ENCODE measurements at places on chromosomes 2 and 18.
A peak's percentile ranks its signal among the peaks of the same experiment; 100 is the strongest.

- no peak for DNase-seq
These were observed 148.9 kb upstream of the CCDC195 start for GRCh38 chr2:224865016-224865415.

DNA sequence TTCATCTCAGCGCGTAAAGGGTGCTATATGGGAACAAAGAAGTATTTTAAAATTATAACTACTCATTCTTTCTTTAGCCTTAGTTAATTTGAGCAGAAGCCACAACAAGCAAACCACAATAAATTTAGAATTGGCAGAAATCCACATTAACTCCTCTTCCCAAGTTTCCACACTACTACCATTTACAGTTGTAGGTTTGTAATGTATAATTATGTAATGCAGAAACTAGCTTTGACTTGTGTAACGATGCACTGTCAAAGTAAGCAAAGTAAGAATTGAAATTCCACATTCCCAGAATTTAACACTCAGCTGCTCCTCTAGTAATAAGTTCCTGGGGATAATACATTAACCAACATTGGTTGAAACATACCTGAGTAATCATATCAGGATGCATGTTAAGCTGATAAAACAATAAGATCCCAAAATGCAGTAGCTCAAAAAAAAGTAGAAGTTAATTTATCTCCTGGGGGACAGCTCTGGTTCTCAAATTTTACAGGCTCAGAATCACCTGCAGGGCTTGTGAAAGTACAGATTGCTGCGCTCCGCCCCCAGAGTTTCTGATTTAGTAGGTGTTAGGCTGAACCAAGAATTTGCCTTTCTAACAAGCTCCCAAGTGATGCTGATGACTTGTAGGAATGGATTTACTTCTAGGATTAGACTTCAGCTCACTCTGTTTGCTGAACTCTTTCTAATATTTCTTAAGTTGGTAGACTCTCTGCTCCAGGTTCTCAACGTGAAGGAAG is 9.9 kb downstream of the GRP start:
- no peak for DNase-seq

DNA sequence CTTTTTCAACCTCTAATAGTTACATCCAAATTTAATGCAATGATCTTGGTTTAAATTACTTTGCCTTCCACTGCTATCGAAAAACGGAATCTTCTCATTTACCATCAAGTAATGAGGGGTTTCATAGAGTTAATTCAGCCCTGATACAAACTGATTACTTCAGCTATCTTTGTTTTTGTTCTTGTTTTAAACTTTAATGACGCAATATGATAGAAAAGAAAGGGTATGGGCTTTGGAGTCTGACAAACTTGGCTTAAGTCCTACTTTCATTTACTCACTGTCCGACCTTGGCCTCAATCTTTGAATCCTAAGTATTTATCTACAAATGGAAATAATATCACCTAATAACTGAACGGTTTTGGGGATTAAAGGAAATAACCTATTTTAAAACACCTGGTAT is 16.1 kb downstream of the ADAM17 start:
- peak; percentile 88 for DNase-seq

DNA sequence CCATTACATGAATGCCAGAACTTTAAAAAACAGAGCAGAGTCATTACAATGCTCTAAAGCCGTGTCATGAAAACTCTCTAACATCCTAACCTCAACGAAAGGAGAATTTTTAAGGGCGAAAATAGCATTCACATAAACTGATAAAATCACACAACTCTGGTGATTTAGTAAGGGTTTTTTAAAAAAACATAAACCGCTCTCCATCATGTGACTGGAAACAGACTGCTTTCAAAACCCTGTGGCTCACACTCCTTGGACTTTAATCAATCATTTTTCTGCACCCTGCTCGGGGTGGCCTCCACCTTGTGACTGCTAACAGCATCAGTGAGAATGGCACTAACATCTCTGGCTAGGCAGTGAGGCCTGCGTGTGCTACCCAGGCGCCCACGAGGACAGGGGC is 12.1 kb downstream of the DOCK10 start:
- DNase-seq = no peak

DNA sequence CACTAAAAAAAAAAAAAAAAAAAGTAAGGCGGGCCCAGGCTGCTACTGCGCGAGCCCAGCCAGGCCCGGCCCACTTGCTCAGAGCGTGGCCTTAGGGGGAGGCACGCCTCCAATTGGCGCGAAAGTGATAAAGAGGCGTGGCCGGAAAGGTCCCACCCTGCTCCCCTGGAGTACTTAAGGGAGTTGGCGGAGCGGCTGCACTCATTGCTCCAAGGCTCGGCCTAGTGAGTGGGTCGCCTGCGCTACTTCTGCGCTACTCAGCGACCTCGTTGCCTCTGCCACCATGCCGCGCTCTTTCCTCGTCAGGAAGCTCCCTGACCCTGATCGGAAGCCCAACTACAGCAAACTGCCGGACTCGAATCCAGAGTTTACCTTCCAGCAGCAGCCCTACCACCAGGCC is 36.9 kb downstream of the UNC80 start:
- no peak for DNase-seq

DNA sequence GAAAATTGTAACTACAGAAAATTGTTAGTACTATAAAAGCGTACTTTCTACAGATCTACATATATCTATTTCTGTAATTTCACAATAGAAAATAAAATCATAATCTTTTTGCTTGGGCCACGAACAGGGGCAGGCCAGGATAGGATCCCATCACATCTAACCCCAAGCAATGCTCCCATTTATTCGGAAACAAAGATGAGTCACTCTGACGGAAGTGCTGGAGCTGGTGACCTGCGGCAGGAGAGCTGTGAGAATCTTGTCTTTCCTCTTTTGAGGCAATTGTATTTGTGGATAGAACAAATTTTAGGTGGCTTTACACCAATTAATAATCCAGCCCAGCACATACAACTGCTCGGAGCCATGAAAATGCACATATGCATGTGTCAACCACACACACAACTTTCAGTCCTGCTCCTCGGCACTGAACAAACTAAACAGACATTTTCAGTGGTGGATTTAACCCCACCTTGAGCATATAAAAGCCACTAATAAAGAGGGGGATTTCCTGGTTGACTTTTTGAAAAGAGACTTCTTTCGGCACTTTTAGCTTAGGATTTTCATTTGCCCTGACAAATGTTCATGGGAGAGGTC is 22.3 kb upstream of the INSIG2 start:
- no peak for DNase-seq

- no peak for DNase-seq
These were observed 191.2 kb downstream of the IRS1 start for GRCh38 chr2:226608451-226608850.

DNA sequence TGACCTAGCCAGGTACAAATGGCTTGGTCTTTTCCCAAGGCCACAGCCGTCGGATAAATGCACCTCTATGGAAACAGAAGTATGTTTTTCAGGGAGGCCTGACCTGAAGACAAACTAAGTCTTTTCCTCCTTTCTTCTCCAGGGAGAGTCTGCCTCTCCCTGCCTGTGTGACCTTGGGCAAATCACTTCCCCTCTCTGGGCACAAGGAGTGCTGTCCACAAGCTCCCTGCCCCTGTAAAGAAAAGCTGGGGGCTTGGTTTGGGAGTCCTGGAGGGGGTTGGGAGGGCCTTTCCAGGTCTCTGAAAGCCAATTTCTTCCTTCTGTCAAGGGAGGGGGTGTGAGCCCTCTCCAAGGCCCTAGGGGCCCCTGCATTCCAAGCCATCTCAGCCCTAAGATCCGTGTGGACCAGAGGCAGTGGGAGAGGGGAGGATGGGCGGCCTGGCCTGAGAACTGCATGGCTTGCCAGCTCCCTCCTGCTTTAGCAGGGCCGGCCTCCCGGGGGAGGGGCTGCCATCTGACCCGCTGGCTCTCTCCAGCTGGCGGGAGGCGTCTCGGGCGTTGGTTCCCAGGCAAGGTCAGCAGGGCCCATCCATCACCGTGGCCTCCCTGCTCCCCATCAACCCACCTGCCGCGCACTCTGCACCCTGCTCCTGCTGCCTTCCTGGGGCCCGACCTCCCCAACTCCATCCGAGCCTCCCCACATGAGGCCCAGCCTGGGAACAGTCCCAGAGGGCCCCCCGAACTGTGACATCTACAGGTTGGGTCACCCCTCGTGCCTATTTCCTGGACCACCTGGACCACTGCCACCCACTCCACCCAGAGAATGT is 61.4 kb downstream of the SMAD7 start:
- DNase-seq = peak; percentile 38

DNA sequence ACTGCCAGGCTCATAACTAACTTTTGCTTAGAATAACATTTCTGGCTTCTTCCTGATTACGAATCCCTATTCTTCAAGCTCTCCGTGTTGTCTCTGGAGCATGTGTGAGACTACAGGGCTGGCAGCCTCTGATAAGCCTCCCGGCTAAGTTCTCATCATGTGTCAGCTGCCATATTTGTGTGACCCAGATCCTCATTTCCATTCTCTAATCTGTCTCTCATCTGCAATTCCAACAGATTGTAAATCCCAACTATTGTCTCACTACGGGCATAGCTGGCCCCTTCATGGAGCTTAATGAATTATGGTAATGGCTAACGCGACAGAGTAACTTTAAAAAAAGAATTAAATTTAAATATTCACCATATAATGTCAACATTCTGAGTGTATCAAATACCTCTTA is 165.4 kb downstream of the CMPK2 start:
- DNase-seq = no peak

GRCh38 chr2:192195548-192196418 is 1.1 kb upstream of the TMEFF2 start:
- DNase-seq = peak; percentile 26

DNA sequence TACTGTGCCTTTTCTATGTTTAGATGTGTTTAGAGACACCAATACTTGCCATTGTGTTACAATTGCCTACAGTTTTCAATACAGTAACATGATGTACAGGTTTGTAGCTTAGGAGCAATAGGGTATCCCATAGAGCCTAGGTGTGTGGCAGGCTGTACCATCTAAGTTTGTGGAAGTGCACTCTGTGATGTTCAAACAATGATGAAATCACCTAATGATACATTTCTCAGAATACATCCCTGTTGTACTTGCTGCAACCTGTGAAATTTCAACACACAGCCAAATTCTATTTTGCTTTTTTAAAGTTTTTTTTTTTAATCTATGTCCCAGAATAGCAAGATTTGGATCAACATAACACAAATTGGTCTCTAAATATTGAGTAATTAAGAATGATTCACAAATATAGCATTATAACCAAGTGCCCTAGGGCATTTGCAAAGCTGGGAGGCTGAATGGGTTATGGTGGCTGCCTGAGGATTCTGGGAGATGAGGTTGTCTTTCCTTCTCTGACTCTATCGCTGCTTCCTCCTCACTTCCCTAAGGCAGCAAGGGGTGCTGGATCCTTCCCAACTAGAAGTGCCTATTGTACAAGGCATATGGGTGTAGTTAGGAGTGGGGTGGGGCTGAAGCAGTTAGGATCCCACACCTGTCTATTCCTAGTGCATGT is 78.3 kb downstream of the SKA1 start:
- DNase-seq = no peak

GRCh38 chr2:195270466-195271039 is 386.5 kb upstream of the SLC39A10 start:
- no peak for DNase-seq

DNA sequence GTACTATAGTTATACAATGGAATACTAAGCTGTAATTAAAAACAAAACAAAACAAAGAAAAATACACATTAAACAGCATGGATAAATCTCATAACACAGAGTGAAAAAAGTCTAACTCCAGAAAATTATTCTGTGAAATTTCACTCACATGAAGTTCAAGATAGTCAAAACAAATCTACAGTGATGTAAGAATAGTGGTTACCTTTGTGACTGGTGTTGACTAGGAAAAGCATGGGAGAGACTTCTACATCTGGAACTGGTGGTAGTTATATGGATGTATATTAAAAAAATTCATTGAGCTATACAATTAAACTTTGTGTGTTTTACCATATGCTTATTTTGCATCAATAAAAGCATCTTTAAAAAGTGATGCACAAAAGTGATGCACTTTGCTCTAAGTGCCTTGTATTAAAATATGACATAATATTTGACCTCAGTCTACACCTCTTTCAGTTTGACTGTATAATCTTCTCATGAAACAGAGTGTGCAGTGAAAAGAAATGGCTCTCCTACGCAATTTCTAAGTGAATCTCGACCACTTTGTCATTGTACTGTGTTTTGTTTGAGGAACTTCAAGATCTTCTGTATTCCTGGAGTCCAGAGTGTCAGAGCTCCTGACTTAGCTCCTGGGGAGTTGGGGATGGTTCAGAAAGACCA is 28.0 kb downstream of the STAT4 start:
- no peak for DNase-seq

- no peak for DNase-seq
These were observed 151.8 kb downstream of the WDPCP start for GRCh38 chr2:63436488-63436887.

- DNase-seq = no peak
These were observed 130.6 kb downstream of the THADA start for GRCh38 chr2:43465234-43465633.

GRCh38 chr2:53559302-53559966 is 208.2 kb upstream of the CHAC2 start:
- DNase-seq = no peak

DNA sequence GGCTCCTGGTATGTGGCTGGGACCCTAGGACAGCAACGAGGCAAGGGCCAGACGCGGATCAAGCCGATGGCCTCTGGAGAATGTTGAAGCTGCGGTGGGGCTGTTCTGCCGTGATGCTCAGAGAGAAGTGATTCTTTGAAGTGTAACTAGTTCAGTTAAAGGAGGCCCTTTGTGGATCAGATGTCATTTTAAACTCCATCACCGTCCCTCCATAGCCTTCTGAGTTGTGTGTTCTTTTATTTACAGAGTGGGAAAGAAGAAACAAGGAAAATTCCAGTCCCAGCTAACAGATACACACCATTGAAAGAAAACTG is 403 bp downstream of the PNO1 start:
- DNase-seq = no peak

DNA sequence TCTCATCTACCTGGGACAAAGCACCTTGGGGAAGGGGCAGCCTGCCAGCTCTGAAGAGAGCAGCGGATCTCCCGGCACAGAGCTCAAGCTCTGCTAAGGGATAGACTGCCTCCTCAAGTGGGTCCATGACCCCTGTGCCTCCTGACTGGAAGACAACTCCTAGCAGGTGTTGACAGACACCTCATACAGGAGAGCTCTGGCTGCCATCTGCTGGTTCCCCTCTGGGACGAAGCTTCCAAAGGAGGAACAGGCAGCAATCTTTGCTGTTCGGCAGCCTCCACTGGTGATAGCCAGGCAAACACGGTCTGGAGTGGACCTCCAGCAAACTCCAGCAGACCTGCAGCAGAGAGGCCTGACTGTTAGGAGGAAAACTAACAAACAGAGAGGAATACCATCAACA is 549.9 kb upstream of the LRATD1 start:
- DNase-seq = no peak

GRCh38 chr2:241128266-241128665 is 21.0 kb downstream of the PASK start:
- DNase-seq = no peak
